ENCODE measurements at places on chromosomes 5 and 9.

DNA sequence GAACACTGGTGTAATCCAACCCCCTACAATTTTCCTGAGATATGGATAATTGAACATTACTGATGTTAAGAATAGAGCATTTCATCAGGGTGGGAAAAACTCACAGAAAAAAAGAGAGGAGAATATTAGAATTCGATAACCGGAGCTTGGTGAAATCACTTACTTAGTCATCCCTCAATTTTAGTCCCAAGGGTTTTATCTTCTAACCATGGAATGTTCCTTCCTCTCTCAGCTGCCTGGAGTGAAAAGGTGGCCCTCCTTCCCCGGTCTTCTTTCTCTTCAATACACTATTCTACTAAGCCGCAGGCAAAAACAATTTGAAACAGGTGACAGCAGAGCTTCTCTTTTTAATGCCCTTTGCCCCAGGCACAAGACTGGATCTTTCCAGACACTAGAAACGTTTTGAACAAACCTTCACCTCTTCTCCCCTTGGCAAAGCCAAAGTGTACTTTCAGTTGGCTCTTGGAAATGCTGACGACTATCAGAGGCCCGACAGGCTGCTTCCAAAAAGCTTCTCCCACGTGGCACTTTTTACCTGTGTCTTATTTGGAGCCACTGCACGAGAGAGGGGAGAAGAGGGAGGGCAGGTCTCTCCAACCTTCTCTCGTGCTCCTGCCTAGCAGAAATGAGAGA, 543.9 kb downstream of the TLE1 start:
- no peak for DNase-seq

DNA sequence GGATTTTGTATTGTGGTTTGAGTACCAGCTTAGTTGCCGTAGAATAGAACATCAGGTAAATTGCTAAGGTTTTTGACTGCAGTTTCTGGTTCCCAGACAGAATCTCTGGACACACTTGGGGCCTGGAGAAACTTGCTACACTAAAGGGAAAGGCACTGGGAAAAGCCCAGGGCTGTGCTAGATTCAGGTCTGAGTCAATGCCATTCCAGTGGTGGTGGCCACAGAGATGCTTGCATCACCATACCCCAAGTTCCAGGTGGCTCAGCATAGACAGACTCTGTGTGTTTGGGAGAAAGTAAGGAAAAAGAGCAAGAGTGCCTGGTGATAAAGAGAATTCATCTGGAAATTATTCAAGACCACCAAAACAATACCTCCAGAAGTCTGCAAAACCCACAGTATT, 120.6 kb downstream of the HMHB1 start:
- no peak for DNase-seq

DNA sequence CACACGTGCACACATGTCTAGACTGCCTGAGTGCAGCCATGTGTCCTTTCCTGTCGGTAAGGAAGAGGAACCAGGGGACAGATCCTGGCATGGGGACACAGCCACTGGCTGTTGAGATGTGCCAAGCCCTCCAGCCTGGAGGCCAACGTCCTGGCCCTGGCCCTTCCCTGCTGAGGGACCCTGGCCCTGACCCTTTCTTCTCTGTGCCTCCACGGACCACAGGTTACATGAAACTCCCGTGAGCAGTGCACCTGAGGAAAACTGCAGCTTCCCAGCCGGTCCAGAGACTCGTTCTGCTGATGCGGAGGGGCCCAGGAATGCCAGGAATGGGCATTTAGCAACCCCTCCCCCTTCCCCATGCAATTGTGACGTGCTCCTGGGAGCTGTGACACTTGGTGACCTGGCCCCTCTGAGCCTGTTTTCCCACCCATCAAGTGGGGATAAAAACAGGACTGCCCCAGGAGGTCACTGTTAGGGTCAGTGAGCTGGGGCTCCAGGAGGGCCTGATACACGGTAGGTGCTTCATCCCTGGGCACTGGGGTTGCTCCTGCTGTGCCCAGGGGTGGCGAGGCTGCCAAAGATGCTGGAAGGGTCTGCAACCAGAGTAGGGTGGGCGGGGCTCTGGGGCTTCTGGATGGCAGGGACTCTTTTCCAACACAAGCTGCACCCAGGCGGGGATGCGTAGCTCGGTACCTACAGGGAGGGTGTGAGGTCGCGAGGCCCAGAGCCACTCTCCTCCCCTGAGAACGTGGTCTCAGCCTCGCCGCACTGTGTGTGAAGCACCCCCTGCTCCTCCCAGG, 151.5 kb downstream of the C9orf50 start:
- no peak for DNase-seq

GRCh38 chr9:107460153-107461023, 29.2 kb downstream of the KLF4 start:
- DNase-seq = no peak

GRCh38 chr9:19163631-19164030, 36.3 kb upstream of the PLIN2 start:
- no peak for DNase-seq

- no peak for DNase-seq
These were observed 4.6 kb downstream of the TEX48 start for GRCh38 chr9:114677418-114677817.

DNA sequence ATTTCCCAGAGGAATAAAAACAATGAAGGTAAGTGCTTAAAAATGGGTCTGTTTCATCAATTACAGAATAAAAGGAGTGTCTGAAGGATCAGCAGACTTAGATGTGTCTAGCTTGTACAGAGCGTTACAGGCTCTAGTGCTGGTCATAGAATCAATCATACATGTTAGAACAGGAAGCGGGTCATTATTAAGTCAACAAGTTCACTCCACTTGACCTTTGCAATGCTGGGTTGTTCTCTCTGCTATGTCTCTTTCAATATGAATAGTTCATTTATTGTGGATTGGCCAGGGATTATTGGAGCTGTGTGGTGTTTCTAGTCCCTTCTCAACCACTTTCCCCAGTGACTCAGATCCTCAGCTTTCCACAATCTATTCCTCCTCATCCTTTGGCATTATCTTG, 20.7 kb upstream of the EGFLAM start:
- no peak for DNase-seq

- peak; percentile 75 for DNase-seq
These were observed 193.0 kb downstream of the MELK start for GRCh38 chr9:36765468-36766341.

DNA sequence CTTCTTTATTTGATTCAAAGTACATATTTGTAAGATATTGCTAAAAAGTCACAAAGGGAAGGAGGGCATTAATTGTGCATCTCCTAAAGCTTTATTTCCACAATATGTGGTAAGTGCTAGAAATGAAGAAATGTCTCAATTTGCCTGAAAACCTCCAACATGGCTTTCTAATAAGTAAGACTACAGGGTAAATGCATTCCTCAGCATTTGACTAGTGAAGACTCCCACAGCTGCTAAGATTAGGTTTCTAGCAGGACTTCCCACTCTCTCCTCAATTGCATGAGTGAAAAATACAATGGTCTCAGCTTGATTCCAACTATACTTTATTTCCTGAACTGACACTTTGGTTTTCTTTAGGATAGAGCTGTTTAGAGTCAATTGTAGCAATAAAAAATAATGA, 162.1 kb downstream of the ELAVL2 start:
- DNase-seq = no peak

DNA sequence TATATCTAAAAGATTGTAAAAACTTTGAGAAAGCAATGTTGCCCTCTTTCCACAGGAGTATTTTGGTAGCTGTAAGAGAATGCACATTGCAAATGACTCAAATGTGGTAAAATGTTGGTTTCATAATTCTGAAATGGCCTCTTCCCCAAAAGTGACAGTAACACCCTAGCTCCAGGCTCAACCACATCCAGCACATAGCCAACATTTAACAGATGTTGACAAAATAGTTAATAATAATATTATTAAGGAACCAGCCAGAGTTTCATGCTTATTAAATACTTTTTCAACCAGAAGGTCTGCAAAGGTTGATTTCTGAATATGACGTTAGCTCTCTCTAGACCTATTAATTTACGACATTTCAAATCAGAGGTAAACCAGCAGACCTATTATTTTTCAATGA, 1.3 kb downstream of the ANXA1 start:
- no peak for DNase-seq

- no peak for DNase-seq
These were observed 164.8 kb downstream of the EPB41L4A start for GRCh38 chr5:112254303-112254702.

GRCh38 chr9:90815183-90815943, 13.7 kb downstream of the SYK start:
- no peak for DNase-seq

Measured in activated CD8-positive, alpha-beta memory T cell treated with anti-CD3 and anti-CD28 coated beads for 4 hours (primary cell).